ENCODE measurements at places on chromosomes 5 and 9. TPM values are rescaled to one million over a fixed set of nuclear protein-coding genes. Genes with fewer than 3 reads are reported as not detected.

- DNase-seq = no peak
Observed at GRCh38 chr5:45042283-45042682, 233.5 kb downstream of the MRPS30 start.

DNA sequence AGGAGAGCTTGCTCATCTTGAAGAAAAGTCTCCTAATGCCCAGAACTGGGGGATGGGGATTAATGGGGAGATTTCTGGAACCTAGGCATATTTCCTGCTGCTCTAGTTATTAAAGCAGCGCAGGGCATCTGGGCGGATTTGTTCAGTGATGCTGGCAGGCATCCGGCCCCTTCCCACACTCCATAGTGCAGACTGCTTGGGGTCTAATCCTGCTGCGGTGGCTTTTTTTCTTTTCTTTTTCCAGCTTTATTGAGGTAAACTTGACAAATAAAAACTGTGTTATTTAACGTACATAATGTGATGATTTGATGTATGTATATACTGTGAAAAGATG is 30.7 kb downstream of the PPARGC1B start:
- no peak for DNase-seq

- peak; percentile 4 for DNase-seq
Observed at GRCh38 chr5:148209151-148209770, 6.4 kb downstream of the SPINK6 start.

SLC6A18 gene
- not detected for polyA plus RNA-seq

DRD1 gene
- 0.06 TPM for polyA plus RNA-seq

GRCh38 chr9:78121488-78121887 is 89.9 kb upstream of the GNAQ start:
- DNase-seq = peak; percentile 28

- DNase-seq = no peak
Observed at GRCh38 chr5:148374690-148375360, 8.9 kb upstream of the FBXO38 start.

- DNase-seq = no peak
Observed at GRCh38 chr9:123318961-123319421, 37.0 kb upstream of the CRB2 start.

GRCh38 chr5:88954511-88954910 is 71.5 kb upstream of the MEF2C start:
- DNase-seq = no peak

- no peak for DNase-seq
Observed at GRCh38 chr9:126550891-126551351, 62.8 kb upstream of the LMX1B start.

DNA sequence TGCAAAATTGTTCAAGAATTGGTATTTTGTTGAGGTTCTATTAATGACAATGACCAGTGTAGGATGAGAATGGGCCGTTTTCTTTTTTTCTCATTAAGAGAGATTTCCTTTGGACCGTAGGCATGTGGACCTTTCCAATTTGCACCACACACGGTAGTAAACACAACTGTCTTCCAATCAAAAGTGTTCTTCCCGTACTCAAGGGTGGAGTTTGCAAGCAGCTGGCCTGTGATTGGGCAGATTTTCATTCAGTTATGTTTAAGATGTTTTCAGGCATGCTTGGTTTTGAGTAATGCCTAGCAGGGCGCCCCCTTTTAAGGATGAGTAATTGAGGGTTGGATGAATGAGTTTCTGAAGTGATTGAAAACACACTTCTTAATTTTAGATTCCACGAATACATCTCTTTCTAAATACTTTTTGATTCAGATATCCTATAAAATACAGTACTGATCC is 2.5 kb downstream of the KDM3B start:
- DNase-seq = no peak

- no peak for DNase-seq
Observed at GRCh38 chr5:78699552-78700153, 51.1 kb upstream of the LHFPL2 start.

NAIF1 gene
- polyA plus RNA-seq = 12.6 TPM

GRCh38 chr9:80496901-80497556 is 925.3 kb downstream of the TLE4 start:
- DNase-seq = no peak

- no peak for DNase-seq
Observed at GRCh38 chr5:181222630-181223057, 437 bp upstream of the TRIM41 start.

DNA sequence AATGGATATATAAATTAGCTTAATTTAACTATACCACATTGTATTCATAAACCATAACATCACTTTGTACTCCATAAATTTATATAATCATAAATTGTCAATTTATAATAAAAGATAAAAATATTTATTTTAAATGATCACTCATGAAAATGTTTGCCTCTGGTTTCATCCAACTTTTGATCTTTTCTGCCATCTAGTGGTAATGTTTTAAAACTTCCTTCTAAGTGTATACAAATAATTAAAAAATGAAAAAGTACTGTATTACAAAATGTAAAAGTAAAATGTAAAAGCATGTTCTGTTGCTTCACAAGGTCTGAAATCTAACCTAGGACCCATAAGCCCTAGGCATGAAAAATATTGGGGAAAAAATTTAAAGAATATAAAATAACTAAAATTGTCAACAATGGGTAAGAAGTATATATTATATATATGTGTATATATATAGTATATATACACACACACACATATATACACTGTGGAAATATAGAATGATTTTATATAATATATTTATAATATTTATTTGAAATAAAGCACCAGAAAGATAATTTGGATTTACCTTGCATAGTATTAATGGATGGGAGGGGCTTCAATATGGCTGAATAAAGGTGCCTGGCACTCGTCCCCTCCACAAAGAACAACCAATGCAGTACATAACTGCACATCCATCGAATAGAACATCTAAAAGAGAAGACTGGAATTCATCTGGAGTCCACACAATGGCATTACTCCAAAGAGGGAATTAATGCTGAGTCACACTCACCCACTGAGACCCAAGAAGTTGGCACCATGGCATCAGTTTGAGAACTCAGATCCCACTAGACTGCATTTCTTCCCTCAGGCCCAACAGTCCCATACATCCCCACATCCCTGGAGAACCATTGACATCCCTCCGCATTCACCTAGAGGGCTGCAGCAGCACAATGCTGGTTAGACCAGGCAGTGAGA is 32.5 kb downstream of the ANXA1 start:
- DNase-seq = no peak

UNC5A gene
- polyA plus RNA-seq = 1.8 TPM

GRCh38 chr9:19493876-19494275 is 85.1 kb downstream of the ACER2 start:
- DNase-seq = no peak

- DNase-seq = no peak
Observed at GRCh38 chr9:3332802-3333201, 193.0 kb downstream of the RFX3 start.

GRCh38 chr5:35877655-35878054 is 21.0 kb downstream of the IL7R start:
- no peak for DNase-seq

DNA sequence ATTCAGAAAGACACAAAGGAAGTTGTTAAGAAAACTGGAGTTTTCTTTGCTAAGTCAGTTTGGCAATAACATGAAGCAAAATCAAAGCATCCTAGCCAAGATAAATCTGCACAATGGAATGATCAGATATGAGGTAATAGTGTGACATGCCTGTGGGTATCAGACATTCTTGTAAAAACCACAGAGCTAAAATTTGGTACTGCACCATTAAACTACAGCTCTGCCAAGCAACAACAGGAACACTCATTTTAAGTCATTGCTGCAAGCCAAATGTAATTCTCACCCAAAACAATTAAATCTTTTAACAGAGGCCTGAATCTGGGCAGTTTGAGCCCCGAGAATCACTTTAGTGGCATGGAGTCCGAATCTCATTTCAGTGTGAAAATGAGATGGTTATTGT is 96.6 kb downstream of the VCAN start:
- no peak for DNase-seq

- DNase-seq = no peak
Observed at GRCh38 chr9:72995131-72996024, 42.5 kb upstream of the ALDH1A1 start.

SMIM33 gene
- not detected for polyA plus RNA-seq

FOXI1 gene
- polyA plus RNA-seq = 0.07 TPM

- DNase-seq = no peak
Observed at GRCh38 chr9:36237230-36237629, 21.0 kb downstream of the GNE start.

BARHL1 gene
- polyA plus RNA-seq = not detected

HSD17B4 gene
- 209 TPM for polyA plus RNA-seq

- peak; percentile 9 for DNase-seq
Observed at GRCh38 chr9:38226491-38226951, 157.5 kb upstream of the SHB start.

- peak; percentile 97 for DNase-seq
Observed at GRCh38 chr9:107637421-107638420, 148.2 kb upstream of the KLF4 start.
